ENCODE measurements at places on chromosomes 11 and 22. TPM values are rescaled to one million over a fixed set of nuclear protein-coding genes. Genes with fewer than 3 reads are reported as not detected.

GRCh38 chr11:73321604-73322381 lies 13.7 kb downstream of the ARHGEF17 start:
- DNase-seq, result peak; percentile 68

RAB39A gene
- 0.56 TPM for polyA plus RNA-seq

LTO1 gene
- polyA plus RNA-seq, result 42.9 TPM

PATE3 gene
- not detected for polyA plus RNA-seq

GRCh38 chr11:8658321-8659057 lies 24.0 kb downstream of the TRIM66 start:
- DNase-seq, result no peak

CCDC87 gene
- polyA plus RNA-seq, result 0.35 TPM

GRCh38 chr22:36787204-36787988 lies 11.5 kb upstream of the IFT27 start:
- no peak for DNase-seq

DNA sequence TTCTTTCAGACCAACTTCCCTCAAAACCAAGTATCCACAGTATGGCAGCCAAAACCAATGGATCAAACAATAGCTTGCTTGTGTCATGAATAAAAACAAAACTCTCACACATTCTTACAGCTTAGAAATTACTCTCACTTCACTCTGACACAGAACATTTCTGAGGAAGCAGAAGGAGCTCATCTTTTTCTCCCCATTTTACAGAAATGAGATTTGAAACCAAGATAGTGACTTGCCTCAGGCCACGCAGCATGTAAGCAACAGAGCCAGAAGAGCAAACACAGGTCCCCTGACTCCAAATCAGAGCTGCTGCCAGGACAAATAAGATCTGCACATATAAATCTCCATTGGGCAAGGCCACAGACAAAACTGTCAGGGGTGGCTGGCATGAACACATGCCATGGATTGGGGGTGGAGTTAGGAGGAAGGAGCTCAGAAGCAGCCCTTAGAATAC lies 64.8 kb downstream of the RAB30 start:
- DNase-seq, result no peak

KDM4E gene
- polyA plus RNA-seq, result 0.54 TPM

MYO7A gene
- 3.1 TPM for polyA plus RNA-seq

DNA sequence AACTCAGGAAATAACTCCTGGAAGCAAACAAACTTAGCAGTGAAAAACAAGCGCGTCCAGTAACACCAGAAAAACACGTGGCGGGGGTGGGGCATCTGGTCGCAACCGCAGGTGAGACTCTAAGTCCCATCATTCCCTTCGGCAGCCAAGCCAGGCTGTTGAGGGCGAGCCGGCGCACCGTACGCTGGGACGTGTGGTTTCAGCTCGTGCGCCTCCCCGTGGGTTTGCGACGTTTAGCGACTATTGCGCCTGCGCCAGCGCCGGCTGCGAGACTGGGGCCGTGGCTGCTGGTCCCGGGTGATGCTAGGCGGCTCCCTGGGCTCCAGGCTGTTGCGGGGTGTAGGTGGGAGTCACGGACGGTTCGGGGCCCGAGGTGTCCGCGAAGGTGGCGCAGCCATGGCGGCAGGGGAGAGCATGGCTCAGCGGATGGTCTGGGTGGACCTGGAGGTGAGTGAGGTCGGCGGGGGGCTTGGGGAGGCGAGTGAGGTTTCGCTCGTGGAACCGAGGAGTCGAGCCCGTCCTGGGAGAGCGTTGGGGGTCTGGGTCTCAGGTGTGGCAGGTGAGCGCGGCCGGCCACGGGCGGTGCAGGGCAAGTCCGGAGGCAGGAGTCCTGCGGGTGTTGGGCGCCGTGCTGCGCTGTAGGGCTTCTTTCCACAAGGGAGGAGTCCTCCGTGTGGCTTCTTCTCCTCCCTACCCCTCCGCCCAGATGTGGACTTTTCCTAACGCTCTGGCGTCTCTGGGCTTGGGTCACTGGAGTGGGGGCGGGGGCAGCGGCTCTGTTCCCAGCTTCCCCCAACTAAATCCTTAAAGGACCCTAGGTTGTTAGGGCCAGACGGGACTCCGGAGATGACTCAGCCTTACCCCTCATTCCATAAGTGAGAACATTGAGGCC lies at the start of gene REXO2:
Gene REXO2 (plus strand): TSS at position 239 of the 892 bp plus-strand sequence. CDS start 62 bp downstream, at position 301.
- peak; percentile 90 for DNase-seq

OR4S1 gene
- polyA plus RNA-seq, result not detected

ARHGAP20 gene
- 5.1 TPM for polyA plus RNA-seq

DNA sequence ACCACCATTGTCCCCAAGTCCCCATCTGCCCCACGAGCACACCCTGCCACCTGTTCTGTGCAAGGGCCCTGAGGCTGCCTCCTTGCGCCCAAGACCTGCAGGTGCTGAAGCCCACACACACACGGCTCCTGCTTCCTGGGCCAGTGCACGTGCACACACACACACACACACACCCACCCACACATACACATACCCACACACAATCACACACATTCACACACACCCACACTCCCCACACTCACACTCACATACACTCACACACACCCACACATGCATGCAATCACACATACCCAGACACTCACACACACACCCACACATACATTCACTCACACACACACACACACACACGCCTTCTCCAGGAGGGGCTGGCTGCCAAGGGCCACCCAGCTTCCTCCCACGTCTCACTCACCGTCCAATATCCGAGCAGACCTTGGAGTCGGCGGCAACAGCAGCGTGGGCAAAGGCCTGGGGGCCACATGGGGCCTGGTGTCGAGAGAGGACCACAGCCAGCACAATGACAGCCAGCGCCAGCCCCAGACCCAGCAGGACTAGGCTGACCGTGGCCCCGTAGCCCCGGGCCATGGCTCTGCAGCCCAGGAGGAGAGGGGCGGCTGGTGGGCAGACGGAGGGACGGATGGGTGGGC lies 616 bp downstream of the GGT5 start:
- no peak for DNase-seq

DNA sequence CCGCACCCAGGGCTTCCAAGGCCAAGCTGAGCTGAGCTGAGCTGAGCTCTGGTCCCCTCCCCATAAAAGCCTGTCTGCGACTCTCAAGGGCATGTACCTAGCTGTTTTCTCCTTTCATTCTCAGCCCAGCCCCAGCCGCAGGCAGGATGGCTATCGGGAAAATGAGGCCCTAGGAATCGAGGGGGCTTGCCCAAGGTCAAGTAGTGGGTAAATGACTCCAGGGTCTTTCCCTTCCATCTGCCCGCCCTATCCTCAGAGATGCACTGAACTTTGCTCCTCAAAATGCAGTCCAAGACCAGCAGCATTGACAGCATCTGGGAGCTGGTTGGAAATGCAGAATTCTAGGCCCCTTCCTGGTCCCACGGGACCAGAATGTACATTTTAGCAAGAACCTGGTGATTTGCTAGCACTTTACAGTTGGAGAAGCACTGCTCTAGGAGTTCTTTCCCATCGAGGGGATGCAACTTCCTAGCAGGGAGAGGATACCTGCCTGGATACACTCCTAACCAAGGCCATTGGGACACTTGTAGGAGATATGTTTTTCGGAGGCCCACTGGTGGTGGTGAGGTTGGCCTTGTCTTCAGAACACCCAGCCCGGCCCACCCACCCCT lies 43.2 kb upstream of the ACCSL start:
- no peak for DNase-seq

DNA sequence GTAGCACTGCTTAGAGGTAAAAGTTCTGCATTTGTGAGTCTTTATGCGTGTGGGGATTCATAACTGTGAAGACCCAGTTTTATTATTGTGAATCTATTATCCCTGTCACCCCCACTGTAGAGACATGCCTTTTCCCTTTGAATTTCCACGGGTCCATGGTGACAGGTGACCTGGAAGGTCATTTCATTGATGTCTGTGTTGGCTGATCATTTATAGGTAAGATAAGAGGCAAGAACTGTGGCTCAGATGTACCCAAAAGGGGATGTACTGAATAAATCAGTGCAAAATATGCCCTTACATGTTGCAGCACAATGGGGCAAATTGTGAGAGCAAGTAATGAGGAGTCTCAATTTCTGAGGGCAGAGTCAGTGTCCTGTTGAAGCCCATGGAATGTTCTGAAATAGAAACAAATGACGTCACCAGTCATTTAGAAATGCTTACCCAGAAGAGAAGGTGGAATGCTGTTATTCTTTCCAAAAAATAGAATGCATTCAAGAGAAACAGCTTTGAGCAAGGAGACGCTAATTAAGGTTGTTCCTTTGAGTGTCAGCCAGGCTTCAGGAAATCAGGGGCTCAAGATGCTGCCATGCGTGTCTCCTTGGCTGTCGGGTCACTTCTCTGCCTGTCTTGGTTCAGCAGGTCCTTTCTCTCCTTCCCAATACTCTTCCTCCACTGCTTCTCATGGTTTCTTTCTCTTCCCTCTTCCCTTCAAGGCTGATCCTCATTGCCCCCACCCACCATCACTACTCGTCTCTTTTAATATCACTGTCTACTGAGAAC lies 118.7 kb upstream of the E2F8 start:
- no peak for DNase-seq

DNA sequence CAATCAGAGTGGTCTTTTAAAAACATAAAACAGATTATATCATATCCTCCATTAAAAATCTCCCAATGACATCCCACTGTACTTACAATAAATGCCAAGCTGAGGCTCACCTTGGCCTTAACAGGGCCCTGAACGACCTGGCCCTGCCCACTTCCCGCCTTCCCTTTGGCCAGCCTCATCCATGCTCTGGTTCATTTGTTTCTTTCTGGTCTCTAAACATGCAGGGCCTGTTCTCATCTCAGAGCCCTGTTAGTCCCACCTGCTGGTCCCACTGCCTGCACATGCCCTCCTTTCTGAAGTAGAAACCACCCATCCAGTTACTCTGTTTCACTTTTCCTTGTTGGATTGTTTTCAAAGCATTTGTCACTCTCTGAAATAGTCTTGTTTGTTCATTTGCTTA lies 227.4 kb downstream of the INSC start:
- DNase-seq, result no peak

- no peak for DNase-seq
These were observed 743 bp upstream of the RCE1 start for GRCh38 chr11:66842501-66842895.

- DNase-seq, result no peak
These were observed 687 bp upstream of the ARSA start for GRCh38 chr22:50628543-50629134.

DDX25 gene
- polyA plus RNA-seq, result 4.3 TPM

- DNase-seq, result no peak
These were observed 23.6 kb downstream of the GALNT18 start for GRCh38 chr11:11598243-11598642.

- peak; percentile 26 for DNase-seq
These were observed 12.6 kb upstream of the MAPK8IP1 start for GRCh38 chr11:45872651-45873356.

- no peak for DNase-seq
These were observed 7.3 kb downstream of the CADM1 start for GRCh38 chr11:115496892-115497291.

GRCh38 chr11:110772863-110773262 lies 60.6 kb upstream of the ARHGAP20 start:
- DNase-seq, result no peak

GRM5 gene
- 0.38 TPM for polyA plus RNA-seq

MYRF gene
- 21.7 TPM for polyA plus RNA-seq

DNA sequence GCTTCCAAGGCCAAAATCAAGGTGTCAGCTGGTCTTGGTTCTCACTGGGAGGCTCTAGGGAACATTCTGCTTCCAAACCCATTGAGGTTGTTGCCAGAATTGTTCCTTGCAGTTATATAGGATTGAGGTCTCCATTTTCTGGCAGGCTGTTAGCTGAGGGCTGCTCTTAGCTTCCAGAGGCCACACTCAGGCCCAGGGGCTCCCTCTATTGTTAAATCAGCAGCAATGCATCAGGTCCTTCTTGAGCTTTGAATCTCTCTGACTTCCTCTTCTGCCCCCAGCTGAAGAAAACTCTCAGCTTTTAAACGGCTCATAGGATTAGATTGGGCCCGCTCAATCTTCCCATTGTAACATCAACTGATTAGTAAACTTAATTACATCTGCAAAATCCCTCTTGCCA lies 39.3 kb upstream of the BSX start:
- no peak for DNase-seq

- DNase-seq, result no peak
These were observed 34.9 kb downstream of the OR10A6 start for GRCh38 chr11:7896009-7896785.

ADAMTS15 gene
- 66.0 TPM for polyA plus RNA-seq

DNA sequence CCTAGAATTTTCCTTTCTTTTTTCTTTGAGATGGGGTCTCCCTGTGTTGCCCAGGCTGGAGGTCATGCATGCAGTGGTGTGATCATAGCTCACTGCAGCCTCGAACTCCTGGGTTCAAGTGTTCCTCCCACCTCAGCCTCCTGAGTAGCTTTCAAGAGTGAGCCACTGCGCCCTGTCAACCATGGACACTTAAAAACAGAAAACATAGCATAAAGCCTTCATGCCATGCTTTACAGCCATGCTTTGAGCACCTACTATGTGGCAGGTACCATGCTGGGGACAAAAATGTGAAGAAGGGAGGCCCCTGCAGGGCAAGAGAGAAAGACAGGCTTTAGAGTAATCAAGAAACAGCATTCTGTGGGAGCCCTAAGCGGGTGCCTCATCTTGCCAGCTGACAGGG lies 13.7 kb upstream of the GNB1L start:
- no peak for DNase-seq

SMIM35 gene
- polyA plus RNA-seq, result 0.11 TPM

DNA sequence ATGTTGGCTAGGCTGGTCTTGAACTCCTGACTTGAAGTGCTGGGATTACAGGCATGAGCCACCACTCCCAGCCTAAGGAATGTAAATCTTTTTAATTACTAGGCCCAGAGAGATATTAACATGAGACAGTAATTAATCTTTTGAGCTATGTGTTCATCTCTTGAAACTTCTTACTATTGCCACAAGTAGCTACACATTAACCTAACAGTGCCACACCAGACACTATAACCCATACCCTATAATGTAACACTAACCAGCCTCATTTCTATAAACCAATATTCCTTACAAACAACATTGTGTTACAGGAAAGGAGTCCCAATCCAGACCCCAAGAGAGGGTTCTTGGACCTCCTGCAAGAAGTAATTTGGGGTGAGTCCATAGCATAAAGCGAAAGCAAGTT lies 8.0 kb upstream of the COX8A start:
- DNase-seq, result no peak

DNA sequence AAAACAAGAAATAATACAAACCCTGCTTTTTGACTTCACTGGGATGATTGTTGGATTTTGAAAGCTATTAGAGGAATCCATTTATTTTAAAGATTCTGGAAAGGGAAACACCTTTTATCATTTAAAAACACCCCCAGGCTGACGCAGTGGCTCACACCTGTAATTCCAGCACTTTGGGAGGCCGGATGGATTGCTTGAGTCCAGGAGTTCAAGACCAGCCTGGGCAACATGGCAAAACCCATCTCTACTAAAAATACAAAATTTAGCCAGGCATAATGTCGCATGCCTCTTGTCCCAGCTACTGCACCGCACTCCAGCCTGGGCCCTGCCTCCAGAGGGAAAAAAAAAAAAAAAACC lies 317 bp upstream of the SCN2B start:
- no peak for DNase-seq

DNA sequence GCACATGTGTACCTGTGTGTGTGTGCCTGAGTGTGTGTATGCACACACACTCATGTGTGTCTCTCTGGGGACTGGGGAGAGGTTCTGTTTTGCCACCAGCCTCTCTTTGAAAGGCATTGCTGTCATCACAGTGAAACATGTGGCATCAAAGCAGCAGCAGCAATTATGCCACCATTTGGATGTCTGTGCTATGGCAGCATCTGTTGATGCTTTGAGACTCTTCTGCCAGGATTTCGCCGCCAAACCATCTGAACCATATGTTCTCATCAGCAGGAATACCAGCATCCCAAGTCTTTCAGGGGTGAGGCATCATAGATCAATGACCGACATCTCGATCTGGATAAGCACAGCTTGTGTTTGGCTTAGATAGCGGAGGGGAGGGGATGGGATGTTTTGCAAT lies 168.6 kb downstream of the FAT3 start:
- no peak for DNase-seq

NELL1 gene
- 3.0 TPM for polyA plus RNA-seq

Measured in renal cortex interstitium (tissue), 15 donors.